ENCODE measurements at places on chromosomes 1 and 21.

DNA sequence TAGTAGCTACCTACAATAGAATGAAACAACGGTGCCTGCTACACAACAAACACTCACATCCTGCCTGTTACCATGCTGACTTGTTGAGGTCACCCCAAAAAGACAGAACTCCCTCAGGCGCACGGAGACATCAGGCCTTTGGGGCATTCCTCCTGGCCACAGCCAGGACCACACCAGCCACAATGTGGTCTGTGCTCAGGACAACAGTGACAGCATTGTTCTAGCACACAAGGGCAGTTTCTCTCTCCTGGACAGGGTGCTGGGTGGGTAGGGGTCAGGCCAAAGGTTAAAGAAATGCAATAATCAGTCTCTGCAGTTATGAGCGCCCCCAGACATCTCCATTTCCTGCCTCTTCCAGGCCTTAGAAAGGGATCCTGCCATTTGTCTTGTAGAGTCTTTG is 39.5 kb downstream of the CTNNBIP1 start:
- no peaks in the 10 kb centered on the region for H3K27me3 ChIP-seq
- no peak overlapping the region for H3K27ac ChIP-seq
- H3K4me3 ChIP-seq = no peak overlapping the region

- H3K27ac ChIP-seq = no peak overlapping the region
- H3K36me3 ChIP-seq = no peaks in the 10 kb centered on the region
- DNase-seq = no peak
- no peaks in the 10 kb centered on the region for H3K4me1 ChIP-seq
- no peaks in the 10 kb centered on the region for H3K27me3 ChIP-seq
- H3K4me3 ChIP-seq = no peak overlapping the region
Measured at GRCh38 chr1:200296091-200296661, 113.7 kb downstream of the ZNF281 start.

GRCh38 chr1:10225573-10225972 is 15.2 kb downstream of the KIF1B start:
- H3K36me3 ChIP-seq = no peaks in the 10 kb centered on the region
- DNase-seq = no peak
- H3K27me3 ChIP-seq = no peaks in the 10 kb centered on the region
- no peaks in the 10 kb centered on the region for H3K4me1 ChIP-seq
- H3K4me3 ChIP-seq = no peak overlapping the region

GRCh38 chr1:91724231-91724630 is 161.7 kb downstream of the TGFBR3 start:
- no peak overlapping the region for H3K27ac ChIP-seq
- H3K36me3 ChIP-seq = no peaks in the 10 kb centered on the region
- no peak overlapping the region for H3K4me3 ChIP-seq
- H3K4me1 ChIP-seq = no peaks in the 10 kb centered on the region

DNA sequence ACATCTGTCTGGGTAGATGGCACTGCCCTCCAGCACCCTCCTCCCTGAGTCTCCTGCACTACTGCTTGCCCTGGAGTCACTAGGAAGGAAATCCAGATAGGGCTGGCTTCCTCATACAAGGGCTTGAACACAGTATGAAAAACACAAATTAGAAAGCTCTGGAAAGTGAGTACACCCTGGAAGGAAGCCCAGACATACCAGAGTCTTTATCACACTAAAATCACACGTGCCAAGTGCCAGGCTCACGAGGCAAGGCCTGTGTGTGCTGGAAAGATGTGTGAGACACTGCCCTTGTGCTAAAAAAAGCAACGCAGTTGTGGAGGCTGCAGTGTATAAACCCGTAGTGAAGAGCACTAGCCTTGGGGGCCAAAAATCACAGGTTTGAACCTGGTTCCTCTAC is 28.3 kb upstream of the S100A7 start:
- no peaks in the 10 kb centered on the region for H3K36me3 ChIP-seq
- H3K27ac ChIP-seq = no peak overlapping the region
- 0 out of 2 replicates have a peak, but pooled peaks cover 8% of the 10 kb centered on the region for H3K4me1 ChIP-seq
- no peak overlapping the region for H3K4me3 ChIP-seq
- H3K27me3 ChIP-seq = no peaks in the 10 kb centered on the region

- H3K4me3 ChIP-seq = no peak overlapping the region
- no peak overlapping the region for H3K27ac ChIP-seq
- H3K27me3 ChIP-seq = peaks cover 8% of the 10 kb centered on the region
- no peaks in the 10 kb centered on the region for H3K36me3 ChIP-seq
- no peak for DNase-seq
Measured at GRCh38 chr1:3251099-3251806, 182.2 kb downstream of the PRDM16 start.

- H3K4me3 ChIP-seq = no peak overlapping the region
- no peaks in the 10 kb centered on the region for H3K36me3 ChIP-seq
- H3K27me3 ChIP-seq = no peaks in the 10 kb centered on the region
- no peak for DNase-seq
Measured at GRCh38 chr1:30447080-30447479, 276.3 kb downstream of the MATN1 start.

GRCh38 chr1:24481101-24481500 is 21.5 kb upstream of the RCAN3 start:
- H3K27ac ChIP-seq = no peak overlapping the region
- H3K27me3 ChIP-seq = peaks cover 9% of the 10 kb centered on the region
- DNase-seq = no peak
- no peaks in the 10 kb centered on the region for H3K4me1 ChIP-seq
